Stimulated activated CD4-positive, alpha-beta T cell treated with anti-CD3 and anti-CD28 coated beads, Interleukin-1b, Interleukin-23, amount 100 ng/mL, for 1 hour (primary cell): ENCODE measurements at places on chromosomes 6 and 20.

DNA sequence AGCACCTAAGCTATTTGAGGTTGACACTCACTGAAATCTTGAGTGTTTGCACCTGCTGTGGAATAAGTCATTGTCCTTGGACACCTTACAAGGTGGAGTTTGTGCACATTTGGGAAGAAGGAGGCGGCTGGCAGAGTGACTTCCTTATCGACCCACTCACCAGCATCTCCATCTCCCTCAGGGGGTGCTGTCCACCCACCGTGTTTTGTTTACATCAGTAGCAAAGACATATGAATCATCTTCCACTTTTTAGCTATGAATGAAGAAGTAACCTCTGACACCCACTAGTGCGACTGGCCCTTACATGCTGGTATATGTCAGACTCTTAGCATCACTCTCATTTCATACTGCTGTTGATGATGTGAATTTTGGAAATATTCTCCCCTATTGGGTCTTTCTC is 119.5 kb upstream of the SGK1 start:
- no peak for DNase-seq

DNA sequence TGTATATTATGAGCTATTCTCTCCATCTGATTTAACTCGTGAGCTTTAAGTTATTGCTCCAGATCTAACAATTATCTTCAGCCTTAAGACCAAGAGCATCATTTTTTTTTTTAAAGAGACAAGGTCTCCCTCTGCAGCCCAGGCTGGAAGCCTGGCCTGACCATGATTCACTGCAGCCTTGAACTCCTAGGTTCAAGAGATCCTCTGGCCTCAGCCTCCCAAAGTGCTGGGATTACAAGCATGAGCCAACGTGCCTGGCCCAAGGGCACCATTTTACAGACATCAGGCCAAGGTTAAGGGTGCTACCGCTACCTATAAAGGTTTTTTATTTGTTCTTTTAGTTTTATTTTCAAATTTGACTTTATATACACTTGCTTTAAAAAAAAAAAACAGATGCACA is 2.3 kb downstream of the SUPT3H start:
- no peak for DNase-seq

DNA sequence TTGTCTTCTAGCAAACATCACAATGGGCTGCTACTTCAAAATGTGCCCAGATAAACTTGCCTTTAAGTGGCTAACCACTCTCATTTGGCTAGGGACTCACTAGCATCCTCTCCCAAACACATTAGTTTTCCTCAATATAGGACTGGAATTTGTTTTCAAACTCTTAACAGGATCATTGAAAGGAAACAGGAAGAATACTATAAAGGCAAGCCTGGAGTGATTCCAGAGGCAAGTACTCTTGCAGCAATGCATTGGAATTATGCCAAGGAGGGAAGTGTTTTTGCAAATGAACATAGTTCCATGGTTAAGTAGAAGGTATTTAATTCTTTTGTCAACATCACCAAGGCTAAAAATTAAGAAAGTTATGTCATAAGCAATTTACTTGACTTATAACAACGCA is 12.2 kb downstream of the EPHA7 start:
- no peak for DNase-seq

DNA sequence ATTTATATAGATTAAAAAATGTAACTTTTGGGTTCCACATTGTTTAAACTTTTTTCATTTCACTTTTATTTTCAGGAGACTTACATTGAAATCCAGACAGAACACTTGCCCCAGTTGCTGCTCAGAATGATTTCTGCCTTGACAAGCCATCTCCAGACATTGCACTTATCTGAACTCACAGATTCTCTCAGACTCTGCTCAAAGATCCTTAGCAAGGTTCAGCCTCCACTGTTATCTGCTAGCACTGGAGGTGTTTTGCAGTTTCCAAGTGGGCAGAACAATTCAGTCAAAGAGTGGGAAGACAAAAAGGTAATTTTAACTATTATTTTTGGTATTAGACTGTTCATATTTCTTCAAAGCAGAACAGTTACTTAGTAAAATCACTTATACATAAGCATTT is 58.0 kb downstream of the DOP1A start:
- DNase-seq, result no peak

GRCh38 chr6:109102762-109103161 is 7.5 kb downstream of the CEP57L1 start:
- no peak for DNase-seq

DNA sequence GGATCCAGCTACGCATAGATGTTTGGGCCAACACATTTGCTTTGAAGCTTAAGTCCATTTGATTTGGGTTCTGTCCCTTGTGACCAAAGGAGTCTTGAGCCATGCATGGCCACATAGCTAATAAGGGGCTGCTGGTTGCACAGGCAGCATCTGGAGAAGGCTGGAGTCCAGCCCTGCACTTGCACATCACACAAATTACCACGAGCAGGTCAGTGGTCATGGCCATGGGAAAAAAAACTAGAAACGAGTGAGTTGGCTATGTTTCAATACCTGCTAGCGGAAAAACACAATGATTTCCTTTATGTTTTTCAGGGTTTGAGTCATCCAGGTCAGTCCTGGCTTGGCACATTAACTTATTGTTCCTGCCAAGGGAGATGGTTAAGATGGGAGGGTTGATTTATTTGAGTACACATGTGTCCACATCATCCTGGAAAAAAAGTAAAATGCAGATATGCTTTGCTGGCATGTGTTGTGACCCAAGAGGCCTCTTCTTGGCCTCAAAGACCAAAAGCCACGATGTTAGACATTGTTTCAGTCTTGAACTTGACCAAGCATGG is 5.6 kb upstream of the STX16 start:
- DNase-seq, result no peak

- no peak for DNase-seq
Observed at GRCh38 chr6:1485678-1486077, 96.3 kb downstream of the FOXF2 start.

- DNase-seq, result no peak
Observed at GRCh38 chr6:167524261-167525111, 199.6 kb downstream of the TTLL2 start.

- no peak for DNase-seq
Observed at GRCh38 chr6:17768388-17768787, 61.7 kb upstream of the NUP153 start.

- DNase-seq, result no peak
Observed at GRCh38 chr6:164396071-164397047, 913.0 kb downstream of the C6orf118 start.

GRCh38 chr6:93394471-93394870 is 24.9 kb downstream of the EPHA7 start:
- DNase-seq, result no peak

DNA sequence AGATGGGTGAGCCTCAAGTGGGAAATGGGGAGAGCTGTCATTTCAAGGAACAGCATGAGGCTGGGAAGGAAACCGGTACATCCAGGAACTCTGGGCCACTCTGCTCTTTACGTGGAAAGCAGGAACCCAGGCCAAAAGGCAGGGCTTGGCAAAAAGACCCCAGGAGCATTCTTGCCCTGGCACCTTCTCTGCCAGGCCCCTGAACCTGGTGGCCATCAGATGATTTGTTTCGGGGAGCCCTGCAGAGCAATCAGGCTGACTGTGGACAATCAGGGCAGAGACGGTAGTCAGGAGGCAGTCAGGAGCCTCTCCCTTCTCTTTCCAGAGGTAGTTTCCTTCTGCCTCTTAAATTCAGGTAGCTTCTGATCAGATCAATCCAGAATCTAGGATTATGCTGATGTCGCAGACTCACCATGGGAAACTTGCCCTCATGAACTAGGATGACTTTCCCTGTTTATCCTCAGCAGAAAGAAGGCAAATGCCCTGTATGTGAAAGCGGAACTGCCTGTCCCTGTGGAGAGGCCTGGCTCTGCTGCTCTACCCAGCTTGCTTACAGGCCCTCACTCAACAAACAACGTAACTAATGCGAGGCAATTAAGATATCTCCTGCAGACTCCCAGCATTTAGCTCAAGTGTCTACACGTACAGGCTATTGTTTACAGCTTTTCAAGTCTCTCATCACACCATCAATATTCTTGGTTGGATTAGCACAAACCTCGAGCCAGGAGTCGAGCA is 36.6 kb downstream of the EZR start:
- DNase-seq, result no peak

- DNase-seq, result no peak
Observed at GRCh38 chr6:51098246-51098645, 279.6 kb downstream of the TFAP2B start.

GRCh38 chr6:132404736-132405135 is 3.5 kb upstream of the MOXD1 start:
- DNase-seq, result no peak

DNA sequence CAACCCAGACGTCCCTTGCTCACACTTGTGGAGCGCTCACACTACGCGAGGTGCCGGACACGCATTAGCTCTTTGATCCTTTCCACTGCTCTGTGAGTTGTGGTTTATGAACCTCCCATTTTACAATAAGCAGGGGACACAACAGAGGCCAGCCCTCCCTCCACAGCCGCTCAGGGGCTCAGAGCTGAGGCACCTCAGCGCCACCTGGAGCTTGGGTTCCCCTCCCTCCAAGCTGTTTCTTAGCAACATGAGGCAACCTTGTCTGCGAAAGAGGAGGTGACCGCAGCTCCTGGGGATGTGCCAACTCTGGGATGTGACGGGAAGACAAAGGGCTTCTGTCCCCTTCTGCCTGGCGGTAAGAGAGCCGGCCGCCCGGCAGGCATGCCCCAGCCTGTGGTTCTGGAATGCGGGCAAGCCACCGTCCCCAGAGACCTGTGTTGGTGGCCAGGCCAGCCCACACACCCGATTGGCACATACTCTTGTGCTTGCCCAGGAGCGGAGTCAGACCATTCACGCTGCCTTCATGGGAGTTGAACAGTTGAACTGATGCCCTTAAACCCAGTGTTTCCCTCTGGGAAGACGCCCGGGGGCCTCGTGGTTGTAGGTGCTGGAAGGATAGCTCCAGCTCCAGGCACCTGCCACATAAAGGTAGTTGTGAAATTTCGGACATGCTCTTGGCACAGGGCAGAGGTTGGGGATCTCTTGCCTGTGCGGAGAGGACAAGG is 44.5 kb downstream of the RBM38 start:
- no peak for DNase-seq

DNA sequence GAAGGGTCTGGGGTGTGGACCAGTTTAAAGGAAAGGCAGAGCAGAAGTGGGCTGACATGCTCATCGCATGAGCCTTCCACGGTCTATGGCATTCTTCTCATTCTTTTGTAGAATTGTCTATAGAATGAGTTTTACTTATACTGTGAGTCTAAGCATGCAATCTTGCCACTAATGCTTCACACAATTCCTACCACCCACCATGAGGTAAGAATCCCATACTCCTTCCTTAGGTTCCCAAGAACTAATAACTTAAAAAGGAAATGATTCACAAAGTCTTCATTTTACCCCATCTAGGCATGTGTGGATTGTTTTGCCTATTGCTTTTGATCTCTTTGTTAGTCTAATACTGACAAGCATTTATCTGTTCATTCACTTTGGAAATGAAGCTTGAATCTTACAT is 195.2 kb downstream of the LY86 start:
- no peak for DNase-seq

GRCh38 chr20:60667641-60668040 is 584.4 kb upstream of the CDH4 start:
- DNase-seq, result no peak

DNA sequence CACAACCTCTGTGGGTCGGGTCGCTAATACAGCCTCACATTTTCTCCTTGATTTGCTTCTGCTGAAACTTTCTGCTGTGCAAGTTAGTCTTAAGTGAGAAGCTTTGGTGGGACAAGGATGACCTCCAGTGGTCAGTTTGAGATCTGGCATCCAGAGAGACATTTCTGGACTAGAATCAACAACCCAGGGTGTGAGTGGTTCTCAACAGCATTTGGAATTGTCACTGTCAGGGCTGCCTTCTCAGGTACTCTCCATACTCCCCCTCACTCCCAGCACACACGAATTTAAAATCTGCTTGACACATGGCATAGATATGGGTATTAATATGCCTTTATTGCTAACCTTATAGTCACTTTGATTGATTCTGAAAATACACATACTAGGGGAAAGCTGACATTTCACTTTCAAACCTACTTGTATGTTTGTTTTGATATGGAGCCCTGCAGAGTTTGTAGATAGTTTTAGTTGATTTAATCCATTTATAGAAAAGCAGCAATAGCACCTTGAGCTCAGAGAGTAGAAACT is 13.2 kb downstream of the OTOR start:
- DNase-seq, result no peak

GRCh38 chr6:28896505-28897368 is 27.0 kb downstream of the TRIM27 start:
- DNase-seq, result no peak

DNA sequence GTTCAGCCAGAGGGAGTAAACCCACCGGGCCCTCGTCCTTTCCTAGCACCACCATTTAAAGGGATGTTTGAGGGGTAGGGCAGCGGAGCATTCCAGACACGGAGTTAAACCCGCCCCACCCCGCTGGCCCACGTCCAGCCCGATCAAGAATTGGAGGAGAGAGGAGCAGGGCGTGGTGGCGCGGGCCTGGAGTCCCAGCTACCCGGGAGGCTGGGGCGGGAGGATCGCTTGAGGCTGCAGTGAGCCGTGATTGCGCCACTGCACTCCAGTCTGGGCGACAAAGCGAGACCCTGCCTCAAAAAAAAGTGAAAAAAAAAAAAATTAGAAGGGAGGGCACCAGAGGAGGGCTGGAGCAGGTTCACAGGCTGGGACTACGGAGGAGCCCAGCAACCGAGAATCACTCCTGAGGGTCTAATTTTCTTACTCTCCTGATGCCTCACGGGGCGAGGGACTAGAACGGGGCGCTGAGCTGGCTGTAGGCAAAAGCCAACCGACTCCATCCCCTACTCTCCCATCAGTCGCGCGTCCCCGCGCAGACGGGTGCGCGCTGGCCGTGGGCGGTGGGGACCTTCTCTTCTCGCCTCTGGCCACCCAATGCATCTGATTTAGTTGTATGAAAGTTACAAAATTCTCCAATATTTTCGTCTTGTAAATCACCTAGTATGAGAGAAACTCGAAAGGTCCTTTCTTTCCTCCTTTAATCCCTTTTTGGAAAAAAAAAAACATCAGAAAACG is 6.1 kb upstream of the HSPA1B start:
- no peak for DNase-seq

DNA sequence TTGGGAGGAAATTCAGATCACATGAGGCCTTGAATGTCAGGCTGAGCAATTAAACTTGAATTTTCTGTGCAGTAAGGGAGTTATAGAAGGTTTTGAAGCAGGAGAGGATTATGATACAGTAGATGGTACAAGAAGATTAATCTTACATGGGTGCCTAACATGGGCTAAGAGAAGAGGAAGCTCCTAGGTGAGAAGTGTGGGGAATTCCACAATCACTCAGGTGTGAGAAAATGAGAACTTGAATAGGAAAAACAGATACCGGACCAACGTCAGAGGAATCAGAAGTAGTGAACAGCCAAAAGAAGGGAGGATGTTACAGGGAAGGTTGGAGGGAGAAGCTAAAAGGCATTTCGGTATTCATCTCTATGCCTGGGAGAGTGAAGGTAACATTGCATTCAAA is 250.7 kb upstream of the SLC35B3 start:
- no peak for DNase-seq
